ENCODE measurements at places on chromosomes 5 and 9.

GRCh38 chr5:140821375-140822280, at the start of gene PCDHA5:
PCDHA5 (plus strand) TSS chr5:140821613.
- no peak for DNase-seq

DNA sequence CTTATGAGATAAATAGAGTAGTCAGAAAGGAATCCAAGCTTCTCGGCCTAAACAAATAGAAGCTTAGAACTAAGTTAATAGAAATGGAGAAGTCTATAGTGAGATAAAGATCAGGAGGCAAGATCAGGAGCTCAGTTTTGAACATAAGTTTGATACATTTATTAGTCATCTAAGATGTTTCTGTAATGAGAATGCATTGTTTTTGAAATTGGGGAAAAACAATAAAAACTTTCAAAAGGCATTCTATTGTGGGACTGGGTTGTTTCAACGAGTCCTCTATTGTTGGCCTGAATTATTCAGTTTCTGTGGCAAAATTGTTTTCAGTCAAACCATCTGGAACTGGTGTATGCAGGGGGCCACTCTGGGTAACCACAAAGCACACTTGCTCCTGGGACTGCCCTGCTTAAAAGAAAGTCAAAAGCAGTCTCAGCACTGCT, 181.0 kb upstream of the CLINT1 start:
- no peak for DNase-seq

GRCh38 chr9:272251-273213, 57.9 kb downstream of the DOCK8 start:
- peak; percentile 40 for DNase-seq

GRCh38 chr5:147359581-147359980, 124.8 kb downstream of the STK32A start:
- no peak for DNase-seq

DNA sequence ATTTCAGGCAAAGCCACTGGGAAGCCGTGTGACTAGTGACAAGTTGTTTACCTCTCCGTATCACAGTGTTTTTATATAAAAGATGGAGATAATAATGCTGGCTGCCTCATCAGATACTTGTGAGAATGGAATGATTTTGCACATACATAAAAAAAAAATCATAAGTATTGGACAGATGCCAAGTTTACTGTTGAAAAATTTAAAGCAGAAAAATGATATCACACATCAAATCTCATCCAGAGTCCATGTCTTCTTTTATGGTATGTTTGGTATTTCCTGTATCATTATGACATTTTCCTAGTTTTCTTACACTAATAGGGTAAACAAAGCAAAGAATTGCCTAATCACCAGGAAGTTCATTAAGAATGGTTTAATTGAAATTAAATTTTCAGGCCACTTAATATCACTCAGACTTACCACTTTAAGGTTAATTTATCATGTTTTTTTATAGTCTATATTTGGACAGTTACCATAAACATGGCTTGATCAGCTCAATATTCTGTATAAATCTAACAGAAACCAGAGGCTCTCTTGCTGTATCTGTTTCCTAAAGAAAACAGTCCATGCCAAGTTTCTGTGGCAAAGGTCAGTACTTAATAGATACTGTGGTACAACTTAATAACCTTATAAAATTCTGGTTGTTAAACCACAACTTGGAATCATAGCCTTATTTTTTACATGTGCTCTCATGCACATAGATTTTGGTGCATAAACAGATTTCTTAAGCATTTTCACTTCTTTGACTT, 656.5 kb upstream of the RIOK2 start:
- no peak for DNase-seq

DNA sequence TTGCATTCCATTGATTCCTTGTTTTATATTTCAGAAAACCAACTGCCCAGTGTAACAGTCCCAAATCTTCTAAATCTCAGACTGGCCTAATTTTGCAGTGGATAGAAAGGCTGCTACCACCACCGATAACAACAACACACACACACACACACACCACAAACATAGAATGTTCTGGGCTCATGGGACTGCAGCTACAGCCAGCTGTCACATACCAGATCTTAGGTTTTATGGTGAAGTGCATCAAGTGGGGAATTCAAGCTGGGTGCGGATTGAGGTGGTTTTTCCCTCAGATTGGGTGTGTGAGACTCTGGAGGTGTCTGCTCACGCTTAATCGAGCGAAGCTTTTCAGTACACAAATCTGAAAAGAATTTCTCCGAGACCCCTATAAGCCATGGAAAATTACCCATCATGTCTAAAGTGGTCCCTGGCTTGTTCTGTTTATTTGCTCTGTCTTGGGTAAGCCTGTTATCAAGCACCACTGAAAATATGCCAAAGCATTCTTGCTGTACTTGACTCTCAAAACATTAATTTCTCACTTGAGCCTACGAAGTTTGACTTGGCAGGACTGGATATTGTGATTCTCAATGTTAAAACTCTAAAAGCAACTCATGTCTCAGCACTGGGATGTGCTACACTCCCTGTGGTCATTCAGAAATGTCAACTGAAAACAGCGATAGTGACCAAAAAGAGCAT, 71.1 kb downstream of the ALDH7A1 start:
- DNase-seq: no peak

DNA sequence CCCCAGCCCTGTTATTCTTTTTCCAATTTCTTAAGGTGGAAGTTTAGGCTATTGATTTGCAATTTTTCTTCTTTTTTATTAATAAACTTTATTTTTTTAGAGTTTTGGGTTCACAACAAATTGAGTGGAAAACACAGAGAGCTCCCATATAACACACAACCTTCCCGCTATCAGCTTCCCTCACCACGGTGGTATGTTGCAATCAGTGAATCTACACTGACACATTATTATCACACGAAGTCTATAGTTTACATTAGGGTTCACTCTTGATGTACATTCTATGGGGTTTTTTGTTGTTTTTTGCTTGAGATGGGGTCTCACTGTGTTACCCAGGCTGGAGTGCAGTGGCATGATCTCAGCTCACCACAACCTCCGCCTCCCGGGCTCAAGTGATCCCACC, 4.8 kb upstream of the NFX1 start:
- no peak for DNase-seq

DNA sequence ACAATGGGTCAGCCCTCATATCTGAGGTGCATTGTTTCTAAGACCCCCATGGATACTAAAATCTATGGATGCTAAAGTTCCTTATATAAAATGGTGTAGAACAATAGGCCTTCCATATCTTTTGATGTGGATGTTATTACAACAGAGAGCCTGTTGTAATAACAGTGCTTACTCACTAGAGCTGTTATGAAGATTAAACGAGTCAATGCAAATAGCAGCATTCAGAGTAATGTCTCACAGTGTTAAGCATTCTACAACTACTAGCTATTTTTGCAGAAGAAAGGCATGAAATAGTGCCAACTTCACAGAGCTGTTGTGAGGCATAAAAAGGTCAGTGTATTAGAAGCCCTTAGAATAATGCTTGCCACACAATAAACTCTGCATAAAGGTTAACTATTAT, 13.0 kb downstream of the CHSY3 start:
- no peak for DNase-seq
